ENCODE measurements at places on chromosomes 1 and 21.

GRCh38 chr1:224042557-224043118, 71.3 kb upstream of the FBXO28 start:
- no peak for DNase-seq

GRCh38 chr1:64039390-64039926, 164.0 kb upstream of the UBE2U start:
- peak; percentile 1 for DNase-seq

- DNase-seq = no peak
Observed at GRCh38 chr1:29084196-29084521, 39.5 kb downstream of the TMEM200B start.

DNA sequence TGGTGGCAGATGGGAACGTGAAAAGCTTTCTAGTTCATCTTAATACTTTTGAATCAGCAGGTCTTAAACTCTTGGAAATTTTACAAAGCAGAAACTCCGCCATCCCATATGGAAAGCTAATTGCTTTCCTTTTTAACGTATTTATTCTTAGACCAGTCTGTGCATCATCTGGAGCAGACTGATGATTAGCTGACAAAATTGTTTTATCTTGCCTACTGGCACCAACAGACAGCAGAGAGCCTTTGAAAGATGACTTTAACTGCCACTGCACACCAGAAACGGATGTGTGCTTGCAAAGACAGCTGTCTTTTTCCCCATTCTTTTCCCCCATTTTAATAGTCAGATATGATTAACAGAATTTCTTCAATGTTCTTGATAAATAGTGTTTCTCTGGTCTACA, 97.0 kb downstream of the PLD5 start:
- peak; percentile 97 for DNase-seq

Data from NCI-H1694 (cell line).